ENCODE measurements at places on chromosomes 2 and 18. TPM values are rescaled to one million over a fixed set of nuclear protein-coding genes. Genes with fewer than 3 reads are reported as not detected.

Gene C2orf66
- total RNA-seq: 0.05 TPM

Gene EFEMP1
- total RNA-seq: 283 TPM

Gene BARD1
- total RNA-seq: 48.6 TPM

Gene ZNF385B
- total RNA-seq: not detected

Gene EPB41L3
- total RNA-seq: not detected

Gene CNDP1
- total RNA-seq: not detected

Gene IL36RN
- not detected for total RNA-seq

DNA sequence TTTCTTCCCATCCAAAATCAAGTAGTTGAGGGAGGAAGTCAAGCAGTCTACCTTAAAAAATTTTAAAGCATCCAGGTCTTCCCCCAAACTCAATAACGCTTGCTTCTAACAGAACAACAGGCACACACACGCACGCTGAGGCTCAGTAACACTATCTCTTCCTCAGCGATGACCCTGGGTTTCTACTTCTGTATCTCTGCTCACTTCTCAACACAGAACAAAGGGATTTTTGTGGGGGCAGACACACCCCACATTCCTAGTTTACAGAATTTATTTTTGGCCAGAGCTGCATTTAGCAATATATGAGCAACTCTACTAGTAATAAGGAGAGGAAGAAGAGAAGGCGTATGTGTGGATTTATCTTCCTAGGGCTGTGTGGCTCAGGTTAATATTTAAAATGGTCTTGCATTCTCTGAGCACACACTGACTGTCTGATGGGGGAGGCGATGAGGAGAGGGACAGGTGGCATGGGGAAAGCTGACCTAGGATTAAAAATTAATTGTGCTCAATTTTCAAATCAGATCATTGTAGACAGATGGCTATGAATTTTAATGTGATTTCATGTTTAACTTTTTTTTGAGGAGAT, 71.3 kb upstream of the PPM1B start:
- H3K4me3 ChIP-seq: no peak overlapping the region
- no peaks in the 10 kb centered on the region for H3K36me3 ChIP-seq
- H3K4me1 ChIP-seq: peaks cover 12% of the 10 kb centered on the region
- no peaks in the 10 kb centered on the region for H3K27me3 ChIP-seq
- DNase-seq: no peak

- no peaks in the 10 kb centered on the region for H3K27me3 ChIP-seq
- H3K4me1 ChIP-seq: peaks cover 26% of the 10 kb centered on the region
- no peak overlapping the region for H3K4me3 ChIP-seq
- no peak for DNase-seq
Measured at GRCh38 chr2:168237741-168238140, 9.7 kb downstream of the STK39 start.

DNA sequence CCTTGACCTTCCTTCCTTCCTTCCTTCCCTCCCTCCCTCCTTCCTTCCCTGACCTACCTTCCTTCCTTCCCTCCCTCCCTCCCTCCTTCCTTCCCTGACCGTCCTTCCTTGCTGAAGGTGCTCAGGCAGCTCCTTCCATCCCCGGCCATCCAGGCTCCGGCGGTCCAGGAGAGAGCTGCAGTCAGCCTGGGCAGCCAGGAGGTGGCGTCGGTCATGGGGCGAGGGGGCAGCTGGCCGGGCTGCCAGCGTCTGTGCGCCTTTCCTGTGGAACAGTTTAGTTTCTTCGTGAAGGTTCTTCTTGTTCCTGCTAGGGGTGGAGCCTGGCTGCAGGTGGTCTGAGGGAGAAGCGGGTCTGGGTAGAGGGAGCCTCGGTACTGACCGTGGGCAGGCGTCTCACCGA, 15.7 kb downstream of the GPR35 start:
- H3K27me3 ChIP-seq: peaks cover 43% of the 10 kb centered on the region
- H3K27ac ChIP-seq: no peak overlapping the region
- H3K36me3 ChIP-seq: no peaks in the 10 kb centered on the region

GRCh38 chr18:22114526-22115321, 54.7 kb upstream of the GATA6 start:
- no peak overlapping the region for H3K27ac ChIP-seq
- DNase-seq: no peak
- no peak overlapping the region for H3K4me3 ChIP-seq
- H3K27me3 ChIP-seq: 0 out of 2 replicates have a peak, but pooled peaks cover 2% of the 10 kb centered on the region
- no peaks in the 10 kb centered on the region for H3K36me3 ChIP-seq
- H3K4me1 ChIP-seq: no peaks in the 10 kb centered on the region

GRCh38 chr2:86237172-86237571, 37.9 kb downstream of the MRPL35 start:
- no peaks in the 10 kb centered on the region for H3K4me1 ChIP-seq
- no peaks in the 10 kb centered on the region for H3K27me3 ChIP-seq
- no peak overlapping the region for H3K27ac ChIP-seq
- DNase-seq: no peak
- H3K36me3 ChIP-seq: no peaks in the 10 kb centered on the region

- DNase-seq: no peak
- no peaks in the 10 kb centered on the region for H3K36me3 ChIP-seq
- no peak overlapping the region for H3K4me3 ChIP-seq
- no peak overlapping the region for H3K27ac ChIP-seq
- H3K4me1 ChIP-seq: no peaks in the 10 kb centered on the region
- H3K27me3 ChIP-seq: 0 out of 2 replicates have a peak, but pooled peaks cover 6% of the 10 kb centered on the region
Measured at GRCh38 chr2:162885281-162886070, 46.9 kb upstream of the KCNH7 start.

DNA sequence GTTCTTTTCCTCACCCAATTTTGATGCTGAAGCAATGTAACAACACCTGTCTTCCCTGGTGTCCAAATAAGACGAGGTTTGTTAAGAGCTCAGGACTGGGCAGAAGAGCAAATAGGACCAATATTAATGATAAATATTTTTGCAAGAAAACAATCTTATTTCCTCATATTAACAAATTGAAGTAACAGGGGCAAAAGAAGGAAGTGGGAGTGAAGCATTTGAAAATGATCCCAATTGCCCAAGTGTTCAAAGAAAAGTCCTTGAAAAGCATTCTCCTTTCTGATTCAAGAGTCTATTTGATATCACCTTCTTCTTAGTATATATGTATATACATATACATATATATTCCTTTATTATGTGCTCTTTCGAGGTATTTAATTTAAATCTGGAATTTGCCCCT, 418.8 kb downstream of the ARHGAP15 start:
- DNase-seq: no peak
- H3K4me1 ChIP-seq: peaks cover 24% of the 10 kb centered on the region
- H3K36me3 ChIP-seq: no peaks in the 10 kb centered on the region
- no peak overlapping the region for H3K27ac ChIP-seq
- H3K27me3 ChIP-seq: no peaks in the 10 kb centered on the region
- no peak overlapping the region for H3K4me3 ChIP-seq

- no peaks in the 10 kb centered on the region for H3K27me3 ChIP-seq
- H3K27ac ChIP-seq: no peak overlapping the region
Measured at GRCh38 chr18:23178661-23179081, 43.4 kb downstream of the CABLES1 start.

DNA sequence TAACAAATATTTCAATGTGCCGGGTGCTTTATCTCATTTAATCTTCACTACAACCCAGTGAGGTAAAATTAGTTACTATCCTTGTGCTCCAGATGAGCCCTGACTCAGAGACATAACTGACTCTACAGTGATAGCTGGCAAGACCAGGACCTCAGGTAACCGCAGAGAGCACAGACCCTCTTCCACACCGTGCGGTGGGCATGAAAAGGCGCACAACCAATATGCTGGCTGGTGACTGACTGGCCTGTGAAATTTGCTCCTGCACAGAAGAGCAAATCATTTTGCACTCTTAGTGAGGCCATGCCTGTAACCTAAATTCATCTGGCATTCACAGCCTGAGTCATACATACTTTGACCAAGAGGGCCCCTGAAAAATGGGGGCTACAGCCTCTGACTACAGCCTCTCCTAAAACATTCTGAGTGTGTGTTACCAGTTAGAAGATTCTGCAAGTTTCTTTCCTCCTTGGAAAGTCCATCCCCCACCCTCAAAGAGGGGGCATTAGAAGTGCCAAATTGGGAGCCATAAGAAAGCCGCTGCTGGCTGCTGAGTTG, 22.4 kb upstream of the MSGN1 start:
- no peak overlapping the region for H3K4me3 ChIP-seq
- peaks cover 11% of the 10 kb centered on the region for H3K4me1 ChIP-seq
- DNase-seq: no peak
- H3K27ac ChIP-seq: no peak overlapping the region
- H3K27me3 ChIP-seq: no peaks in the 10 kb centered on the region

DNA sequence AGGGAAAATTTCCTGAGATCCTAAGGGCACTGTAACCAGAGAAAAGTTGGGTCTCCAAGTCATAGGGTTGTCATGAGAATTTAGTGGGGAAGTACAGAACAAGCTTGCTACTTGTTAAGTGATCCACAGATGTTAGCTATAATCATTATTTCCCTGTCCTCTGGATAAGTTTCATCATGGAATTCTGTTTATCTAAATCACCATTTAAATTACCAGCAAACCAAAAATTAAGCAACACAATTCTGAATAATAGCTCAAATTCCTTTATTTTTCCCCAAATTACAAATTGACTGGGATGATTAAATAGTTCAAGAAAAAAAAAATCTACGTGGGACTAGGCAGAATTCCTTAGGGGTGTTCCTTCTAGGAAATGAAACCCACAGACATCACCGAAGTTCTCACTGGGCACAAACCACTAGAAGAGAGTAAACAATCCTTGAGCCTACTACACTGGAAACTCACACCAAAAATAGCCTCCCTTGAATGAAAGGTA, 159.5 kb downstream of the COL6A3 start:
- H3K27me3 ChIP-seq: no peaks in the 10 kb centered on the region
- no peak overlapping the region for H3K4me3 ChIP-seq
- DNase-seq: no peak
- peak overlapping the region; percentile 80 for H3K27ac ChIP-seq

- no peak overlapping the region for H3K4me3 ChIP-seq
- no peaks in the 10 kb centered on the region for H3K27me3 ChIP-seq
Measured at GRCh38 chr2:238096311-238097011, 3.7 kb upstream of the ESPNL start.

DNA sequence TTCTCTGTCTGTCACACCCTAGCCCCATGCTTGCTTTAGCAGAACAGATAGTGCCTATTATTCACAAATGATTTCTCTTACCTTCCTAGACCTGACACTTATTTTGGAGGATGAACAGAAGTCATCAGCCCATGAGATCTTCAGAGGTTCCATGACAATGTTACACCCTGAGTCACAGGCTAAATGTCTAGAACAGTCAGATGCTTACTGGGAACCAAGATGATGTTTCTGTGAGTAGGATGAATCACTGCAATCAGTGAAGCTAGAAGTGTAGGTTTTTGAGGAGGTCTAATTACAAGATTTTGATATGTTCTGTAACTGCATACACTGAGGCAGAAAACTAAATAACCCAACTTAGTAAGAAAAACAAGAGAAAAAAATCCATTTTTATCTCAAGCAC, 123.0 kb upstream of the THUMPD2 start:
- no peaks in the 10 kb centered on the region for H3K27me3 ChIP-seq
- H3K27ac ChIP-seq: no peak overlapping the region
- H3K4me1 ChIP-seq: no peaks in the 10 kb centered on the region
- no peak overlapping the region for H3K4me3 ChIP-seq
- no peaks in the 10 kb centered on the region for H3K36me3 ChIP-seq
- no peak for DNase-seq

All from SJSA1 (cell line).